ENCODE measurements at places on chromosomes 4 and X.

DNA sequence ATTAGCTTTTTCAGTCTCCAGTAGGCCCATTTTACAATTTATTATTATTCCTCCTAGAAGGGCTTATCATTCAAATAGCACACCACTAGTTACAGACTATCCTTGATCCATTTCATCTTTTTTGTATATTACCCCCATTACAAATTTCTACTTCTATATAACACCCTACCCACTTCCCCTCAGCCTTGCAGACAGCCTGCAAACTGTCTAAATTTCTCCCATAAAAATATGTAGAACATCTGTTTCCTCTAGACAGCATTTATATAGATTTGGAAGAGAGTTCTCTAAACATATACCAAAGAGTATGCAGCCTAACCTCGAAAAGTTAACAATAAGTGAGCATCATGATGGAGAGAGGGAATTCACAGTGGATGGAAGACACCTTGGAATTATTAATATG lies 30.8 kb downstream of the COMMD8 start:
- no peak for DNase-seq
- H3K36me3 ChIP-seq, result no peaks in the 10 kb centered on the region
- no peaks in the 10 kb centered on the region for H3K4me1 ChIP-seq
- H3K27me3 ChIP-seq, result peaks cover 4% of the 10 kb centered on the region
- no peak overlapping the region for H3K27ac ChIP-seq
- H3K4me3 ChIP-seq, result no peak overlapping the region

- DNase-seq, result no peak
- H3K27me3 ChIP-seq, result no peaks in the 10 kb centered on the region
- H3K27ac ChIP-seq, result no peak overlapping the region
- no peak overlapping the region for H3K4me3 ChIP-seq
- no peaks in the 10 kb centered on the region for H3K4me1 ChIP-seq
- no peaks in the 10 kb centered on the region for H3K36me3 ChIP-seq
Observed at GRCh38 chr4:176830971-176831370, 38.2 kb upstream of the VEGFC start.

GRCh38 chr4:59060895-59061294 lies 1950.7 kb upstream of the IGFBP7 start:
- no peaks in the 10 kb centered on the region for H3K36me3 ChIP-seq
- DNase-seq, result no peak
- no peak overlapping the region for H3K4me3 ChIP-seq
- no peak overlapping the region for H3K27ac ChIP-seq

DNA sequence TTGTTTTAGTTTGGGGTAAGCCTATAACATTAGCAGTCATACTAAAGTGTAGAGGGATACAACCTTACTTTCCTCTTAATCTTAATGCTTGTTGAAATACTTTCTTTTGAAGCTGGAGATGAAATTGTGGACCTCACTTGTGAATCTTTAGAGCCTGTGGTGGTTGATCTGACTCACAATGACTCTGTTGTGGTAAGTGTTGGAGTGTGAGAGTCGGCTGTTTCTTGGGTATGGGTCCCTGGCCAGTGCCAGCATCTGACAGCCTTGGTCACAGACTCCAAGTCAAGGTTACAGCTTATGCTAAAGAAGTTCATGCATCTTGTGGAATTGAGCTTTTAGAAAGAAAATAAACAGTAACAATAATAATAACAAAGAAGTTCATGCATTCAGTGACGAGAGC lies 31.6 kb downstream of the RNF4 start:
- H3K4me3 ChIP-seq, result no peak overlapping the region
- no peaks in the 10 kb centered on the region for H3K27me3 ChIP-seq
- H3K36me3 ChIP-seq, result peaks cover 56% of the 10 kb centered on the region
- H3K4me1 ChIP-seq, result no peaks in the 10 kb centered on the region
- H3K27ac ChIP-seq, result peak overlapping the region; percentile 58

- no peaks in the 10 kb centered on the region for H3K36me3 ChIP-seq
- no peak overlapping the region for H3K27ac ChIP-seq
- no peaks in the 10 kb centered on the region for H3K4me1 ChIP-seq
- H3K27me3 ChIP-seq, result no peaks in the 10 kb centered on the region
- DNase-seq, result no peak
Observed at GRCh38 chr4:35538807-35539206, 705.5 kb downstream of the ARAP2 start.

GRCh38 chrX:110951472-110952269 lies 144.3 kb upstream of the PAK3 start:
- no peaks in the 10 kb centered on the region for H3K36me3 ChIP-seq
- H3K27me3 ChIP-seq, result no peaks in the 10 kb centered on the region
- no peak overlapping the region for H3K4me3 ChIP-seq
- H3K27ac ChIP-seq, result no peak overlapping the region

DNA sequence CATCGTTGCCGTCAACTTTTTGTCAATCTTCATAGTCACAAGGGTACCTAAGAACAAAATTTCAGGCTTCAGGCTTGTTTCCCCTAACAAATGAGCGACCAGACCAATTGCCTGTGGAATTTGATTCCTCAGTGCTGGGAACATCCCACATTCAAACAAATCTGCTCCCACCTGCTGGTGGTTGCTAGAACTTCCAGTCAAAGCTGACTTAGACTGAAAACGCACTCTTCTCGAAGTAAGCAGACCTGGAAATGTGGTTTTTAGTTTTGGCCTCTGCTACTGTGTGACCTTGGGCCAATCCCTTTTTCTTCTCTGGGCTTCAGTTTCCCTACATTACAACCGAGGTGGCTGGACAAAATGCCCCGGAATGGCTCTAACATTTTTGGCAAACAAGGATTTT lies 1.8 kb upstream of the GABRQ start:
- H3K4me1 ChIP-seq, result no peaks in the 10 kb centered on the region
- DNase-seq, result no peak
- no peaks in the 10 kb centered on the region for H3K36me3 ChIP-seq
- no peak overlapping the region for H3K4me3 ChIP-seq

DNA sequence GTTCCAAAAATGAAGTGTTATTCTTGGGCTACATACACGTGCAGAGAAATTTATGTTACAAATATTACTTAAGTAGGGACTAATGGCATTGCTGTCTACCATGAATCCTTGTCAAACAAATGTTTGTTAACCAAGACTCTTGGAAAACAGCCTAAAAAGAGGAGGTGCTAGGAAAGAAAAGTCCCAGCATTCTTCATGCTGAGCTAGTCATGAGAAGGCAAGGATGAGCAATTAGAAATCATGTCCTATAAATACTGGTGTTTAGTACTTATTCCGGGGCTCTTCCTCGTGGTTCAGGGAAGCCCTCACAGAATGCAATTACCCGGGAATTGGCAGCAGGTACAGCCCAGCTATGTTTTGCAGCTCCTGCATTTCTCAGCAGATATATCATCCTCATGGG lies 378.1 kb upstream of the FTHL17 start:
- H3K4me3 ChIP-seq, result no peak overlapping the region
- H3K4me1 ChIP-seq, result no peaks in the 10 kb centered on the region
- no peaks in the 10 kb centered on the region for H3K36me3 ChIP-seq
- no peak for DNase-seq

DNA sequence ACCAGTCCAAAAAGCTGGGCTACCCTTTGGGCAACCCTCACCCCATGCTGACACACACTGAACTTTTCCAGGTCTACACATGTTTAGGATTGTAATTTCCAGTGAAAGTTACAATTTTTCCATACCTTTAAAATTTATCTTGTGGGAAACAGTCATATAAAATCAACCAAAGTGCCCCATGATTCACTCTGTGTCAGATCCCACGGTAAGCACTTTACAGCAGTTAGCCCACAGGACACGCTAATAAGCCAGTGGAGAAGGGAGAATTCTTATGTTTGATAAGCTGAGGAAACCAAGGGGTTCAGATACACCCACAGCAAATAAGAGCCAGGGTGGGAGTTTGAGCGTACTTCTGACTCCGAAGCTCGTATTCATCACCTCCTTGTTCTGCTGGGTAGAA lies 72.4 kb upstream of the TBL1X start:
- no peak overlapping the region for H3K27ac ChIP-seq
- H3K36me3 ChIP-seq, result no peaks in the 10 kb centered on the region
- DNase-seq, result no peak
- H3K27me3 ChIP-seq, result no peaks in the 10 kb centered on the region
- peaks cover 3% of the 10 kb centered on the region for H3K4me1 ChIP-seq

- peaks cover 11% of the 10 kb centered on the region for H3K4me1 ChIP-seq
- peaks cover 4% of the 10 kb centered on the region for H3K36me3 ChIP-seq
- no peak overlapping the region for H3K27ac ChIP-seq
- H3K27me3 ChIP-seq, result no peaks in the 10 kb centered on the region
- DNase-seq, result no peak
Observed at GRCh38 chrX:154025230-154025629, 5.5 kb upstream of the IRAK1 start.

GRCh38 chr4:156247470-156247869 lies 293.8 kb upstream of the CTSO start:
- H3K4me1 ChIP-seq, result no peaks in the 10 kb centered on the region
- no peaks in the 10 kb centered on the region for H3K27me3 ChIP-seq
- H3K36me3 ChIP-seq, result no peaks in the 10 kb centered on the region
- no peak overlapping the region for H3K27ac ChIP-seq

- H3K4me1 ChIP-seq, result peaks cover 6% of the 10 kb centered on the region
- no peak overlapping the region for H3K27ac ChIP-seq
- DNase-seq, result peak; percentile 43
- no peaks in the 10 kb centered on the region for H3K36me3 ChIP-seq
- H3K4me3 ChIP-seq, result no peak overlapping the region
Observed at GRCh38 chr4:108861334-108861733, 98.5 kb upstream of the ETNPPL start.

DNA sequence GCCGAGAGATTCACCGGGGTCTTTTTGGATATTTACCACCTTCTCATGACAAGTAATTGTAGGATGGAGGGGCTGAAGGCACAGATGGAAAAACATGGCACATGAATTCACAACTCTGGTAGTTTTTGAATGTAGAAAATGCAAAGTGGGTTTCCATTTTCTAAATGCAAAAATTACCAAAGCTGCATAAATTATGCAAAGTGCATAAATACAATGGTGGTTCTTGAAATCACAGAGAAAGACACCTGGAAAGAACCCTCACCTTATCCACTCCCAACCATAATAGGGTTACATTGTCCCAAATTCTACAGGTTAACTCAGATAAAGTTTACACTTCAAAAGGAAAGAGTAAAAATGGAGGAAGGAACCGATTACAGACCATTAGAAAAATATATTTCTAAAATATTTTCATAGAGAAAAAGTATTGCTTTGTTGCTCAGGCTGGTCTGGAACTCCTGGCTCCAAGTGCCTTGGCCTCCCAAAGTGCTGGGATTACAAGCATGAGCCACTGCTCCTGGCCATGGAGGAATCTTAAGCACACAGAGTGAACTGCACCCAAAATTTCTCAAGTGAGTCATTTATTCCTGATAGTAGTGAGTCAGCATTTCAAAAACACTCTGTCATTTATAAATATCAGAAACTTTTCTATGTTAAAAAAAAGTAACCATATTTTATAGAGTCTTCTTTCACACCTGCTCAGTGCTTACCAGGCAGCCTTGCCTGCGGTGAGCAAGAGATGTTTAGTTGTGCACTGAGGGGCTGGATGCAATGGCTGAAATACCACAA lies 101.4 kb downstream of the FIP1L1 start:
- no peak overlapping the region for H3K4me3 ChIP-seq
- no peaks in the 10 kb centered on the region for H3K36me3 ChIP-seq
- H3K27me3 ChIP-seq, result peaks cover 16% of the 10 kb centered on the region
- H3K4me1 ChIP-seq, result no peaks in the 10 kb centered on the region

DNA sequence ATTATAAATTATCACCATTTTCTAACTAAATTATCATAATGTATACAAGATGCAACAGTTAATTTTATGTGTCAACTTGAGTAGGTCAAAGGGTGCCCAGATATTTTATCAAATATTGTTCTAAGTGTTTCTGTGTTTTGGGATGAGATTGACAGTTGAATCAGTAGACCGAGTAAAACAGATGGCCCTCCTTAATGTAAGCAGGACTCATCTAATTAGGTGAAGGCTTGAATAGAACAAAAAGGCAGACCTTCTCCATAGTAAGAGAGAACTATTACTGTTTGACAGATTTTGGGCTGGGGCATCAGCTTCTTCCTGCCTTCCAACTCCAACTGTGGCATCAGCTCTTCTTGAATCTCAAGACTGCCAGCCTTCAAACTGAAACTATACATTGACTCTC lies 185.8 kb downstream of the TRAM1L1 start:
- DNase-seq, result no peak
- H3K36me3 ChIP-seq, result no peaks in the 10 kb centered on the region
- H3K4me1 ChIP-seq, result no peaks in the 10 kb centered on the region

DNA sequence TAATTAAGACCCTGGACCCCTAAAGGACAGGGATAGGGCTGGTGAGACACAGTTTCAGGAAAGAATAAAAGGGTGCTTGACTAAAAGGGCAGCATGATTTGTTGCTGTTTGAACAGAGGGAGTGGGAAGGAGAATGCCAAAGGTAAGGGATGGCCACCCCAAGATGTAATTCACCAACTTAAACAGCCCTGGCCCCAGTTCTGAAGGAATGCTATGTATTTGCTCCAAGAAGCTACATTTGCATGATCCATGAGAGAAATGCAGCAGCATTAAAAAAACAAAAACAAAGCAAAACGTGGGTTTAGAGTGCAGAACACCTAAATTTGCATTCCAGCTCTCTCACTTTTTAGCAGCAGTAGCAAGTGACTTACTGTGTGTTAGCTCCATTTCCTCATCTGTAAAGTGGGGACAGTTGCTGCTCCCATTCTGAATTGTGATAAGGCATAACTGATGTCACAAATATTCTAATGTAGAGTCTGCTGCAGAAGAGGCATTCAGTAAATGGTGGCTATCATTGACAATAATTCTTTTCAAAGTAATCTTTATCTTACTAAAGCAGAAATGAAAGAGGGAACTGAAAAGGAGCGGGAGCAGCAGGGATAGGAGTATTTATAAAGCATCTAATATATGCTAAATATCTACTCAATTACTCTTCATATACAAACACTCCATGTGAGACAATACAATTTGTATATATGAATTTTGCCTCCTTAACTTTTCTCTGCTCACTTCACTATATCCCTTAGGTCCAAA lies 115.8 kb downstream of the PPARGC1A start:
- H3K27me3 ChIP-seq, result no peaks in the 10 kb centered on the region
- H3K4me1 ChIP-seq, result no peaks in the 10 kb centered on the region

GRCh38 chrX:139538907-139539790 lies 8.6 kb downstream of the F9 start:
- no peaks in the 10 kb centered on the region for H3K36me3 ChIP-seq
- H3K4me1 ChIP-seq, result no peaks in the 10 kb centered on the region
- H3K27me3 ChIP-seq, result no peaks in the 10 kb centered on the region
- no peak overlapping the region for H3K27ac ChIP-seq

GRCh38 chr4:100049872-100050271 lies 99.8 kb upstream of the H2AZ1 start:
- DNase-seq, result no peak
- peaks cover 7% of the 10 kb centered on the region for H3K27me3 ChIP-seq
- no peaks in the 10 kb centered on the region for H3K36me3 ChIP-seq
- H3K4me3 ChIP-seq, result no peak overlapping the region

DNA sequence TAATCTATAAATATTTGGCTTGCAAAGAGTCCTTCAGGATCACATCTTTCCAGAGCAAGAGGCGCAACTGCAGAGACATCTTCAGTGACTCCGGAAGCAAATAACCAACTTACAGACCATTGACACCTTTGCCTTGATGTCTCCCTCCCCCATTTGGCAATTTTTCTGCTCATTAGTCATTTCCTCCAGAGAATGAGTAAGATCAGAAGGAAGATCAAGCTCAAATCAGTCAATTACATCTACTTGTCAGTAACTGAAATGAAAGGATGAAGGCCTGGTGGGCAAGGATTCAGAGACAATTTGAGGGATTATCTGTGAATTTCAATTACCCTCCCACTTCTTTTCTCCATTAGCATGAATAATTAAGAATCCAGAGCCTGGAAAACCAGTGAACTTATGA lies 665.6 kb upstream of the CPEB2 start:
- H3K27me3 ChIP-seq, result no peaks in the 10 kb centered on the region
- H3K36me3 ChIP-seq, result no peaks in the 10 kb centered on the region
- no peak overlapping the region for H3K27ac ChIP-seq
- DNase-seq, result no peak
- no peaks in the 10 kb centered on the region for H3K4me1 ChIP-seq

All from activated naive CD4-positive, alpha-beta T cell treated with anti-CD3 and anti-CD28 coated beads, Interleukin-2, amount 10 ng/mL, durations not matched to agents 7 days and 5 days (primary cell).